ENCODE measurements at places on chromosomes 5 and 9.

DNA sequence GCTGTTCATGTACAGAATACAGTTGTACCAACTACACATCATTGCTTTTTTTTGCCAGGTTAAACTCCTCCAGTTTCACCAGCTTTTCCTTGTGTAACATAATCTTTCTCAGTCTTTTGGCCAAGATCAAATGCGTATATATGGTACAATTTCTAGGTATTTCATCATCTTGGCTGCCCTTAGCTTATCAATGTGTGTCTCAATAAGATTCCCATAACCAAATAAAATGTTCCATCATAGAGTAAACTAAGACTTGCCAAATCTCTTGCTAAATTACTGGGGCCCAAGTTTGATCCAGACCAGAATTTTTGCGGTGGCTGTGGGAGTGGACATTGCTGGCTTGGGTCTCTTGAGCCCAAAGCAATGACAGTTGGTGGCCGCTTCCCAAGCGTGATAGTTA lies 24.3 kb upstream of the ERBIN start:
- DNase-seq, result no peak

DNA sequence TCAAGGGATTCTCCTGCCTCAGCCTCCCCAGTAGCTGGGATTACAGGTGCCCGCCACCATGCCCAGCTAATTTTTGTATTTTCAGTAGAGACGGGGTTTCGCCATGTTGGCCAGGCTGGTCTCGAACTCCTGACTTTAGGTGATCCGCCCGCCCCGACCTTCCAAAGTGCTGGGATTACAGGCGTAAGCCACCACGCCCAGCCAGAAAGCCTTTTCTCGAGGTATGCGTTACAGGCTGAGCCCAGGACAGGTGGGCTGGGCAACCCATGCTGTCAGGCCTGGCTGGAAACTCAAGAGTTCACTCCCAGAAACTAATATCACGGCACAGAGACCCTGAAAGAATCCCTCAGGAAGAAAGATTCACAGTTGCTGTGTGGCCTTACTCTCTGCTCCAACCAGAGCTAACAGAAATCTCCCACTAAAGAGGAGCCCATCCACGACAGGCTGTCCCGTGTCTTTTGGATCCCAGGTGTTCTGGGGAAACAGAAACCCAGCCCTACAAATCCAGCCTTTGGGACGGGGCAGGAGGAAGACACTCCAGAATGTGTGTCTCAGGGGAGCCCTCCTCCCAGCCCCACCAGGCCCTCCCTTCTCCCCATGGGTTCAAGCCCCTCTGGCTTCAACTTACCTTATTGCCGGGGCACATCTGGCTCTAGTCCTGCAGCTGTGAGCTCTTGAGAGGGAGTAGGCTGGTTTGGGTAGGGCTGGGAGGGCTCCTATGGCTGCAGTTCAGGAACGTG lies 400 bp downstream of the TIFAB start:
- no peak for DNase-seq

DNA sequence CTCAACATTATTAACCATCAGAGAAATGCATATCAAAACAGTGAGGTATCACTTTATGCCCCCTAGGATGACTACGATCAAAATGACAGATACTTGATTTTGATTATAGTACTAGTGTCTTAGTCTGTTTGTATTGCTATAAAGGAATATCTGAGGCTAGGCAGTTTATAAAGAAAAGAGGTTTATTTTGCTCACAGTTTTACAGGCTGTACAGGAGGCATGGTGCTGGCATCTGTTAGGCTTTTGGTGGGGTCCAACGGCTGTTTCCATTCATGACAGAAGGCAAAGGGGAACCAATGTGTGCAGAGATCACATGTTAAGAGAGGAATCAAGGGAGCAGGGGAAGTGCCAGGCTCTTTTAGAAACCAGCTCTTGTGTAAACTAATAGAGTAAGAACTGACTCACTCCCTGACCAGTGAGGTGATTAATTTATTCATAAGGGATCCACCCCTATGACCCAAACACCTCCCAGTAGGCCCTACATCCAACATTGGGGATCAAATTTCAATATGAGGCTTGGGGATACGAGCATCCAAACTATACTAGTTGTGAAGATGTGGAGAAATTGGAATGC lies 16.0 kb upstream of the AFF4 start:
- no peak for DNase-seq

DNA sequence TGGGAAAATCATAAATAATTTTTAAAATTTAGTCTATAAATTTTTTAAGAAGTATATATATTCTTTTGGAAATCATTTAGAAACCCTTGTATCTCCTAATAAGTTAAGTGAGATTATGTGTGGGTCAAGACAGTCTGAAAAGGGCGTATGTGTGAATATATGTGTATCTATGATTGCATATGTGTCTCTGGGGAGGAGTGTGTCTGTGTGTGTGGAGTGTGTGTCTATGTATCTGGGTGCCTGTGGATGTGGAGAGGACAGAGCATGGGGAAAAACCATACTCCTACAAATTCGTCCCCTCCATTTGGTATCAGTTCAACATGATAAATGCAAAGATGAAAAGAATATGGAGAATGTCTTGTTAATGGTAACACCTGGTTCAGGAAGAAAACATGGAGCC lies 342.0 kb upstream of the ACTBL2 start:
- no peak for DNase-seq

DNA sequence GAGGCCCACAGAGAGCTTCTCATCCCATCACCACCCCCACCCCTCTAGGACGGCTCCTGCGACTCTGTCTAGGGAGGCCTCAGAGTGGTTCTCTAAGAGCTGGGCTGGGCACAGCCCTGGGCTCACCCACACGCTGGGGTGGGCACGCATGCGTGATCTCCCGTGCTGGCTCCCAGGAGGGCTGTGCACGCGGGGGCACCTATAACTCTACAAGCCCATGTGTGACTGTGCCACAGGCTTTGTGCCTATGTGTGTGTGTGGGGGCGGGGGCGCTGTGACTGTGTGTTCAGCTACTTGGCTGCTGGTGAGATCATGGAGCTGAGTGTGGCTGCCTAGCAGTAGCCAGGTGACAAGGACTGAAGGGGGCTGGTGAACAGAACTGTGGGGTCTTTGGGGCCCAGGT lies 32.2 kb downstream of the NDUFA8 start:
- no peak for DNase-seq

- DNase-seq, result peak; percentile 36
These were observed 30.0 kb upstream of the SLC12A7 start for GRCh38 chr5:1141834-1142233.

GRCh38 chr9:136571531-136571930 lies 25.7 kb upstream of the NOTCH1 start:
- DNase-seq, result no peak

- peak; percentile 78 for DNase-seq
These were observed 26.1 kb upstream of the ANXA2R start for GRCh38 chr5:43065948-43066798.

DNA sequence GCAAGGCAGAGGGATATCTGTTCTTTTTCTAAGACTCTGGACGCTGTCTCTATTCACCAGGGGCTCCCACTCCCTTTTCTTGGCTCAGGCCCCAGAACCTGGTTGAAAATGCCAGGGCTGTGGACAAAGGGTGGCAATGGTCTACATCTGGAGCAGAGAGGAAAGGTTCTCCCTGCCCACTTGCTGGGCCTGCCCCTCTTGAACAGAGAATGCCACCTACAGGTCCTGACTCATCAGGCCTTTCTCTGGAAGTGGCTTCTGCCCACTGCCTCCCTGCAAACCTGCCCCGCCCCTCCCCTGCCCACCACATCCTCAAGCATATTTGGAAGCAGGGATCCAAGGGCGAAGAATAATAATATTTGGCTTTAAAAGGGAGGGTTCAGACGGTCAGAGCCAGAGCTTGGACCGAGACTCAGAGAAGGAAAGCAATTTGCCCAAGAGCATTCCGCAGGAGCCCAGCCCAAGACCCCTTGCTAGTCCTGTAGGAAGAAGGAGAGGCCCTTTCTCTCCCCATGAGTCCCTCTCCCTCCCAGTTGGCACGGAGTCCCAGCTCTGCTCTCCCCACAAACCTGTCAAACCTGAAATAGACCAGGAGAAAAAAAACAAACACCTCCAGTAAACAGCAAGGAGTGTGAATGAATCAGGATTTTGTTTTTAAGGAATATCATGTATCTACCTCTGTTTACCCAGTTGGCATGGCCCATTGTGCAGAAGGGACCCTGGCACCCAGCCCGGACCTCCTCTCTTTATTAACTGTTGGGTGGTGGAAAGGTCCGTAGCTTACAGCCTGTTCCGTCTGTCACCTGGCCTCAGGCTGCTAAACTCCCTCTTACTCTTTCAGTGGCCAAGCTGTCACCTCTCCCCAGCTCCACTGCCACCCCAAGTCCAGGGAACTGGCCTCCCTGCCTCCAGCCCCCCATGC lies 37.7 kb upstream of the STXBP1 start:
- DNase-seq, result peak; percentile 27

DNA sequence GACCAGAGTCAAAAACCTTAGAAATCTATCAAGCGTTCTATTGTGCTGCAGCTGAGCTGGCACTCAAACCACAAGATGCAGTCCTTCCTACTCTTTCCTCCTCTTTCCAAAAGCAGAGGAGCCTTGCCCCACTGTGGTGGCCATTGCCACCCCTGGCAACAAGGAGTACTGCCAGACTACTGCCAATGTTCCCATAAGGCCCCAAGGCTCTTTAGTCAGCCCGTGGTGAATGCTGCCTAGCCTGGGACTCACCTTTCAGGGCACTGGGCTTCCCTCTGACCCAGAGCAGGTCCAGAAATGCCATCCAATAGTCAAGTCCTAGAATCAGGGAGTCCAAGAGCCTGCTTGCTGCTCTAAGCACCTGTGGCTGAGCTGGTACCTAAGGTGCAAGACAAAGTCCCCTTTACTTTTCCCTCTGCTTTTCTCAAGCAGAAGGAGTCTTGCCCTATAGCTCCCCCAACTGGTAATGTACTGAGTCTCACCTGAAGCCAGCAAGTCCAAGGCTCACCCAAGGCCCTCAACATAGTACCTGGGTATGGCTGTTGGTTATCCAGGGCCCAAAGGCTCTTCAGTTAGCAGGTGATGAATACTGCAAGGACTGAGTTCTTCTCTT lies 219.4 kb downstream of the ATPSCKMT start:
- no peak for DNase-seq

DNA sequence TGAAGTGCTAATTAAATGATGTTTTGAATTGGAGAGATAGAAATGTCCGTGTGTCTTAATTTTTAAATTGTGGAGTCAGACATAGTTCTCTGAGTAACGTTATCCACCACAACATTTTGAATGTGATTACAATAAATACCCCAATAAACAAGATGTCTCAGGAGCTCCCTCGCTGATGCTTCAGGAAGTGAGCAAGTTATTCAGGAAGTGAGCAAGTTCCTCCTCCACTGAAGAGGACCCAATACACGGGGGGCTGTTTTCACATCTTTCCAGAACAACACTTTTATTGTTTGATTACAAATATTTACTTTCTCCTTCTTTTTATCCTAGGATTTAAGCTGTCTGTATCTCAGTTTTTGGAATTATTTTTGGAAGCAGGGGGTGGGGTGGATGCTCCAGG lies 363.8 kb downstream of the LRRC70 start:
- no peak for DNase-seq

- DNase-seq, result no peak
These were observed 135.0 kb upstream of the IRX4 start for GRCh38 chr5:2017540-2018389.

GRCh38 chr5:147303976-147304375 lies 69.2 kb downstream of the STK32A start:
- DNase-seq, result no peak

DNA sequence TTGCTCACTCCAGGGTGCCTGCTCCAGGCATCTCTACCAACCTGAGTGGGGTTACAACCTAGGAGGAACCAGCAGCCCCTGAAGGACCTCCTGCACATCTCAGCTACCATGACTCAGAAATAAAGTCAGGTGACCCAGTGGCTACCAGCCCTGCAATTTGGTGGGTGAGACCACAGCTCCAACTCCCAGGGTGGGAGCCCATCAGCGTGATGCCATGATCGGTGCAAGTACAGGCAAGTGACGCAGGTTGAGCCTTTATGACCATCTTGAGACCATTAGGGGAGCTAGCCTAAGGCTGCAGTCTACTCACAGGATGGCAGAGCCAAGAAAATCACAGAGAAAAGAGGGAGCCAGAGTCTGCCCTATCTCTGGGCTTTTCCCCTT lies 8.6 kb downstream of the SEPTIN8 start:
- DNase-seq, result no peak

DNA sequence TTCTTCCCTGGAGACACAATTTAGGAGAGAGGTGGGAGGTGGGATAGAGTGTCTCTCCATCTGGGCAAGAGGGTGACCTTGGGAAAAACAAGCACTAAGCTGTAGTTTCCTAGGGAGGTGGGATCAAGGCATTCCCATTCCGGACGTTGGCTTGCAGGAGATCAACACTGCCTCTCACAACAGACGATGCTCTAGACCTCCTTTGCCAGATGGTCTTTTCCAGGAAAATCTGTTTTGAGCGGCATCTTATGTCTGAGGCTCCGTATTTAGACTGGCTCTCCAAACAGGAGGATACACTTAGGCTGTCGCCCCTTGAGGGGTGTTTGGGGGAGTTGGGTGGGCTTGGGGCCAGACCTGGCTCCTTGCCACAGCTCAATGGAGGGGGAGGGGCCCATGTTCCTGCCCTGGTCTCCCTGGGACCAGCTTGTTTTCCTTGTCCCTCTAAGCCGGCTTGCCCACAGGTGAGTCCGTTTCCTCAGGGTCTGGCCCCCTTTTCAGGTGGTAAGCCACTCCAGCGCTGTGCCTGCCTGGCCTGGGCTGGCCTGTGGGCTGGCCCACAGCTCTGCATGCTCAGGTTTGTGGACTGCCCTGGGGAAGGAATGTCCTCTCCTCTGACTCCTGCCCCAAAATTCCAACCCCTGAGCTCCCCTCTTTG lies 2.4 kb downstream of the PSD2 start:
- no peak for DNase-seq

DNA sequence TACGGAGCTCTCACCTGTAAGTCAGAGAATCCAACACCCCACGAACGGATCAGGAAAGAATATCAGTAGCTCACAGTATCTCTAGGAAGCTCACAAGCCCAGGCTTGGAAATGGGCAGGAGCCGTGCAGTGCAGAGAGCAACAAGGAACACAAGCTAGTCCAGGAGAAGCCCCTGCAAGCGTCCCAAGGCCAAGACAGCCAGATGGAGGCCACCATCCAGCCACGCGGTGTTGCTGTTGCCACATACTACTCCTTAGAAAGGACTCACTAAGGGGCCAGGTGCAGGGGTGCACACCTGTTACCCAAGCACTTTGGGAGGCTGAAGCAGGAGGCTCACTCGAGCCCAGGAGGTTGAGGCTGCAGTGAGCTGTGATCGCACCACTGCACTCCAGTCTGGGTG lies 15.4 kb upstream of the VAV2 start:
- DNase-seq, result no peak

Data from NCI-H2107 (cell line).